ENCODE measurements at places on chromosomes 7 and 10.

DNA sequence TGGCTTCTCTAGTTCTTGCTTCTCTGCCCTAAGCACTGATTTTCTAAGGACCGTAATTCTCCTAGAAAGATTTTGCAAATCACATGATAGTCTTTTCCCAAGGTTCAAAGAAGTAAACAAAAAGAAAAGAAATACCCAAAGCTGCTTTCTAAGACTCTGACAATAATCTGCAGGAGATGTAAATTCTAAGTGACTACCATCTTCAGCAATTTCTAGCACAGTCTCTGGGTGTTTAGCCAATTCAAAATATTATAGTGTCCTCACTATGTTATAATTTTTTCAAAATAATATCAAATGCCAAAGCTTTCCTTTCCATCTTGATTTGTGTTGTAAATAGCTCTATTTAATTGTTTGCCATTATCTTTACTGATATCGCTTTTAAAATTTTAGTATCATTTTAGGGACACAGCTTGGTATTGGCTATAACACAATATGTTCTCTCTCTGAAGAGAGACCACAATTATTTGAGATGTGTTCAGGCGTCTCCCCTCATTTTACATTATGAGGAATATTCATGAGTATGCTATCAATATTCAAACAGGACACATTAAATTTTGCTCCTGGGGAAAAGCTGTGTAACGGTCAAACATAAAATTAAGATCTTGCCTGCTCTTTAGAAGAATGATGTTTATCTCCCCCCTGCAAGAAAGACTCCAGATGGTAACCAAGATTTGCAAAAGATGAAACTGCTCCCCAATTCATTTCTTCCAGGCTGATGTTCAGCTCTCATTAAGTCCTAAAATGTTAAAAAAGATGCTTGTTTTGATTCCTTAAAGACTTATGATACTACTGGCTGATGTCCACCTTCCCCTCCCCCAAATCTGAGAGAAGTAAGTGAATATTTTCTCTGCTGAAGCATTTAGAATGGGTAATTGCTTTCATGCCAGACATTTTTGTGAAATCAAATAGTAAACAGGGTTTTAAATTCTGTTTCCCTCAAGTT, 191.9 kb upstream of the WDR11 start:
- DNase-seq, result no peak

DNA sequence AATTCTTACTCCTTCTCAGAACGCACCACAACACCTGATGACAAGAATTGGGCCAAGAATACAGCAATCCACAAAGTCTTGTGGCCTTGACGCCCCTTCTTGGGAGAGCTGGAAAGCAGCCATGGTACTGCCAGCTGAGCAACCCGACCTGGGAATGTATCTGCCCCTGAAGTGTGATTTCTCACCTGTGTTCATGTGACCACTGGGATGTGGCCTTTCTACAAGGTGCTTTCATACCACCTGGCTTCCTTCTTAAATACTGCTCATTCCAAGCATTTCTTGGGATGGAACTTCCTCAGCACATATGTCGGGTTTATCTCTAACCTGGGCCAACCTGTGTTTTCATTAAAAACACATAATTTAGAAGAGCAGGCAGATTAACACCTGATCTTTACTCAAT, 72.1 kb downstream of the HTR7 start:
- DNase-seq, result no peak

- no peak for DNase-seq
Measured at GRCh38 chr7:6701860-6702259, 4.9 kb downstream of the ZNF12 start.

DNA sequence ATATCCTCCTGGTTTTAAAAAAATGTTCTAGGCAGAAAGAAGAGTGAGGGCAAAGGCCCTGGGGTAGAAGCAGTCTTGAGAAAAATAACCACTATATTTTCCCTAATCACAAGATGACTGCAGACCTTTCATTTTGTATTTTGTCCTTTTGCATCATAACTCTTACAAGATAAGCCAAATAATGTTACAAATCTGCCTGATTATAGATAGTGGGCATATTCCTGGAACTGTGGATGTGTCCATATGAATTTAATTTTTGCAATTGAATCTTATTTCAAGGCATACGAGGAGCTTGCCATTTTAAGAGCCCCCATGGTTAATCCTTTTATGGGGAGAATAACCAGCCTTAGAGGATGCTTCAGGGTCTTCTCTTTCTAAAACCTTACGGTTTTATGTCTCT, 102.7 kb downstream of the ADRA2A start:
- DNase-seq, result no peak

DNA sequence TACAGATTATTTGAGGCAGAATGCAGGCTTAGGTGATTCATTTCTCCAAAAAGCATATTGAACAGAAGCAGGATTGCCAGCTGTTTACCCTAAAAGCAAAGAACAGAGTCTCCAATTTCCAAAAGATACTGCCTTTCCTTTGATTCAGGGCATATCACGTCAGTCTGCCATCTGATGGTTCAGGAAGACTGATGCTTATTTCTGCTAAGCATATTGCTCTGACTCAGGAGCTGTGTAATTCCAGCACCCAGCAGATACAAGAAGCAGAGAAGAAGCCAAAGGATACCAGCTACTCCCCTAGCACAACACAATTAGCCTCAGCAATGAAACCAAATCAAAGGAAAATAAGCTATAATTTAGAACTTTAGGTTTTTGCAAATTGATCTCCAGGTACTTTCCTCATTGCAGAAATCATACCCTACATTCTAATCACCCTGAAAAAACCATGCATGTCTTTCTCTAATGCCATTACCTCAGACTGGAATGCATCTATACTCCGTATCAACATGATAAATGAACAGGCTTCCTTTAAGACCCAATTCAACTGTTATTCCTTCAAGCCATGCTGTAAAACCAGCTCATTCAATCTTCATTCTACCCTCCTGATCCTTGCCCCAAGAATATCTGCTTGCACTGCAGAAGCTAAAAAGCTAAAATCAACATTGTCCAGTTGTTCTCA, 55.1 kb downstream of the ABI1 start:
- DNase-seq, result no peak

DNA sequence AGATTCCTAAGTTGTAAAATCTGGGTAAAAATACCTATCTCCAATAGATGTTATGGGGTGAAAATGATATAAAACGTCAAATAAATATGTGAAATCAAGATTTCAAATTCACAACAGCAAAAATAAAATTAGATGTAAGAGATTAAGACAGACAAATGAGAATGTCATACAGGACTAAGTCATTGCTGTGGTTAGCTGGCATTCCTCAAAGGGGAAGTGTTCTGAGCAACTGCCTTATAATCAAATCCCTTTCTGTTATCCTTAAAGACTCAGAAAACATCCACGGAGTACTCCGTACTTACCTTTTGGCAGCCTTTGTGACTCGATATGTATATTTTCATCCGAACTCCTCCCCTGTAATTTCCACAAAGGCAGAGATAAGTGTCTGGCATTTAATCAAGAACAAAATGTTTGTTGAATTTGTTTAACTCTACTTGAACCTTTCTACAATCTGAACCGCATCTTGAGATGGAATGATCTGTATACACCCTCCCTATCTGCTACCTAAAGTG, 559.6 kb downstream of the GATA3 start:
- DNase-seq, result no peak

DNA sequence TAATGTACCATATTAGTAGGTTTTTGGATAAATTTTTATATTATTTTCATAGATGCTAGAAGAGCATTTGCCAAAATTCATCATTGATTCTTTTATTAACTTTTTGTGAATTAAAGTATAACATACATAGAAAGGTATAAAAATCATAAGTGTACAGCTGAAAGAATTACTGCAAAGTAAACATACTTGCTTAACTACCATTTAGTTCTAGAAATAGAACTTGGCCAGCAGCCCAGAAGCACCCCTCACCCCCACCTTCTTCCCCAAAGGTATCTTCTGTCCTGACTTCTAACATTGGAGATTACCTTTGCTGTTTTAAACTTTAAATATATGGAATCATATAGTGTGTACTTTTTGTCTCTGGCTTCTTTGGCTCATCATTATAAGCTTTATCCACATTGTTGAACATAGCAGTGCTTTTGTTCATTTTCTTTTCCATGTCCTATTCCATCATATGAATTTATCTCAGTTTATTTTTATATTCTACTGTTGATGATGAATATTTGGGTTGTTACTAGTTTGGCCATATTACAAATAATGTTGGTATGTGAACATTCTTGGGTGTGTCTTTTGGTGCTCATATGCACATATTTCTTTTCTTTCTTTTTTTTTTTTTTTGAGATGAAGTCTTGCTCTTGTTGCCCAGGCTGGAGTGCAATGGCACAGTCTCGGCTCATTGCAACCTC, 142.8 kb downstream of the ADK start:
- peak; percentile 35 for DNase-seq

DNA sequence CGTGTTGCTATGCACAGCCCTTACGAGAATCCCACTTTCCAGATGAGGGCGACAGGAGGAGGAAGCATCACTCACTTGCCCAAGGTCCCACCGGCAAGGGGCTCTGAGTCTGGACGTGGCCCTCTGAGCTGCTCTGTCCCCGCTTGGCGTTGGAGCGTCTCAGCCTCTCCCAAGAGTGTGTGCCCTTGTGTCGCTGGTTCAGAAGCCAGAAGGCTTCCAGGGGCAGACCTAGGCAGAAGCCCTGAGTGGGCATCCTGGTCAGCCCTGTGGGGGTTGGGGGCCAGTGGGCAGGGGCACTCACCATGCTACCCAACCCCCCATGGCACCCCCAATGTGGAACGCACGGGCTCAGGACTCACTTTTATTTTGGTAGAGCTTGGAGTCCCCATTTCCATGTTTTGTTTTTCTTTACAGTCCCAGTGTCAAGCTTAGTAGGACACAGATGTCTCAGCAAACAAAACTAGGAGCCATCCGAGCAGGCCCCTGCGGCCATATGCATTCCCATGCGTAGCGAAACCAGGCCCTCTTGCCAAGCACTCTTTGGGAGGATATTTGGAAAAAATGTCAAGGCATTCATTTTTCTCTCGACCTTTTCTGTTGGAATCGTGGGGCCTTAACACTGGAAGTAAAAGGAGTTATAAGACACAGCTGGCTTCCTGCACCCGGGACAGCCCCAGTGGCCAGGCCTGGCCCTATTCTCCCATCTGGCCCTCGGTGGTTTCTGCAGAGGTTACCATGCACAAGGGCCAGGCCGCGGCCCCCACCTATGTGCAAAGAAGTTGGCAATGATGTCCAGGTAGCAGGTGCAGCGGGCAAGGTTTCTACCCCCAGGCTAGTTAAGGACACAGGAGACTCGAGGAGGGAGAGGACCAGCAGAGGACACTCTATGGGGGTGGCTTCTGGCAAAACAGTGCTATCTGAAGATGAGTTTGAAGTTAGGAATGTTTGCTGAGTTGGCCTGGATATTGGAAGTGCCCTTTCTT, 97.0 kb downstream of the LHPP start:
- no peak for DNase-seq

DNA sequence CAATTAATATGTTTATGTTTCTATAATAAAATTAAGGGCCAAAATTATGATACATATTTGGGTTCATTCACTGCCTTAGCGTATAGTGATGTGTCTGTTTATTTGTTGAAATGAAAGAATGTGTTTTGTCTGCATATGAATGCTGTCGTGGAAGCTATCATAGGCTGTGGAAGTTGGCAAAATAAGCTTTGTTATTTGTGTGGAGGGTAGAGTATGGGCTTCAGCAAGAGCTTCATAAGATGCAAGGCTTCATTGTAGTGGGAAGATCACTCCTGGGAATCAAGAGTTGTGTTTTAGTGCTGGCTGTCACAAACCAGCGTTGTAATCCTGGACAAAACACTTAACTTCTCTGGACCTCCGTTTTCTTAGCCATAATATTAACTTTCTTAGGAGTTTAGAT, 2.5 kb downstream of the SLK start:
- no peak for DNase-seq

GRCh38 chr7:130369831-130370550, 10.3 kb upstream of the CPA1 start:
- no peak for DNase-seq

DNA sequence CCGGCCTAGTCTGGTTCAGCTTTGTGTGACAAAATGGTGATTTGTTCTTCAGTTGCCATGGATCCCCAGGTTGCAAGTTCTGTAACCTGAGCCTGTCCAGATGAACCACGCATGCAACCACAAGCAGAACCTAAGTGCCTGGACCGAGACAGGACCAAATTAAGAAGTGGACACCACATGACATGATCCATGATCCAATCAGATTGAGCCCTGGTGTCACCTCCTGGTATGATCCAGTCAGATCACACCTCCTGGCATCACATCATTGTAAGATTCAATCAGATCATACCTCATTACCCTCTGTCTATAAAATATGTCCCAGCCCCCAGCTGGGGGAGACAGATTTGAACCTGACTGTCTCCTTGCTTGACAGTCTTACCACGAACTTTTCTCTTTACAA, 70.0 kb downstream of the MALSU1 start:
- DNase-seq, result no peak

DNA sequence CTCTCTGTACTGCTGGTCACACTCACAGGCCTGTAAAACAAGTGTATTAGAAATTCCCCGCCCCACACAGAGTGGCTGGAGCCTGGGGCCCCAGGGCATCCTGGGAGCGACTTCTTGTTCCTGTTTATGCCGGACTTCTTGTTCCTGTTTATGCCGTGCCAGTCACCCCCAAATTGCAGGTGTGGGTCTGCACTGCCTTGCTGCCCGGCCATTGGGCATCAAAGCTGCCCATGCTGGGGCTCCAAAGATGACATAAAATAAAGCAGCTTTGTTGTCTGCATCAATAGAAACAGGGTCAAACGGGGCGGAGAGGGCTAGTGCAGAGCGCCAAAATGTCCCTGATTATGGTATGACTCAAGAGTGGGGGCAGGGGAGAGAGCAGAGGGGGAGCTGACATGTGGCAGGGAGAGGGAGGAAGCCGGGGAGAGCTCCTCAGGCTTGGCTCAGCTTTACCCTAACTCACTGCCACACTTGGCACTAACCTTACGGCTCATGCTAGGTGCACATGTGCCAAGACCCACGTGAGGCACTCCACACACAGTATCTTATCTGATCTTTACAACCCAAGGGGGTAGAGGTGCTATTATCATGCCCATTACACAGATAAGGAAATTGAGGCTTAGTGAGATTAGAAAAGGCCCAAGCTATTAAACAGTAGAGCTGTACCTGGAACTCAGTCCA, 98.4 kb downstream of the PIP4K2A start:
- DNase-seq, result peak; percentile 48

- DNase-seq, result no peak
Measured at GRCh38 chr7:2123360-2123759, 109.4 kb downstream of the MAD1L1 start.

DNA sequence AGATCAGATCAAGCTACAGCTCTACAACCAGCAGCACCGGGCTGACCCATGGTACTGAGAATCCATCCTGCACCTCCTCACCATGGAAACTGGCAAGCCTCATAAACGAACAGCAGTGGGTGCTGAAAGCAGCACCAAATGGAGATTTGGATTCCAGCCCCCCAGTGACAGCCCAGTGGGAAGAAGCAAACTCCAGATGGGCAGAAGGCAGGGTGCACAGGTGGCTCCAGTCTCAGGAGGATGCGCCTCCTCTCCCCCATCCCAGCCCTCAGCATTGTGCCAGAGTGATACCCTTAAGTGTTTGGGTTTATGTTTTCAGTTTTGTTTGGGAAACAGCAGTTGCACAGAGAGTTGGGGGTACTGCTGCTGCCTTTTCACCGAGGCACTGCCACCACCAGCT, 20.6 kb upstream of the SMO start:
- DNase-seq, result no peak

Measured in body of pancreas (tissue), 4 donors.